ENCODE measurements at places on chromosomes 16 and 17.

DNA sequence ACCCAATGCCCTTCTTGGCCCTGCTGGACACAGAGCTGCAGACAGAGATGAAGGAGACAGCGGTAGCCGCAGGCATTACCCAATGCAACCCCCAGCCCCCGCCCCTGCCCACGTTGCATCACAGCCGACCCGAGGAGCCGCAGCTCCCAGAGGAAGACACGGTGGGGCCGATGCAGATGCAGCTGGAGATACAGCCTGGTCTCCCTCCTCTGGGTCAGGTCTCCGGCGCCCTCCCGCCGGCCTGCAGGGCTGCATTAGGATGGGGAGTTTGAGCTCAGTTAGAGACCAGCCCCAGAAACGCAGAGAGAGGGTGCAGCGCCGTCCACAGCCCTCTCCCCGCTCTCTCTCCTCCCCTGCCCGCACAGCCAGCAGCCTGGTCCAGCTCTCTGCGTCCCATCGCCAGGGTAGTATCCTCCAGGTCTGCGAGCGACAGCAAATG, 19.4 kb upstream of the UBE2I start:
- no peak for DNase-seq

DNA sequence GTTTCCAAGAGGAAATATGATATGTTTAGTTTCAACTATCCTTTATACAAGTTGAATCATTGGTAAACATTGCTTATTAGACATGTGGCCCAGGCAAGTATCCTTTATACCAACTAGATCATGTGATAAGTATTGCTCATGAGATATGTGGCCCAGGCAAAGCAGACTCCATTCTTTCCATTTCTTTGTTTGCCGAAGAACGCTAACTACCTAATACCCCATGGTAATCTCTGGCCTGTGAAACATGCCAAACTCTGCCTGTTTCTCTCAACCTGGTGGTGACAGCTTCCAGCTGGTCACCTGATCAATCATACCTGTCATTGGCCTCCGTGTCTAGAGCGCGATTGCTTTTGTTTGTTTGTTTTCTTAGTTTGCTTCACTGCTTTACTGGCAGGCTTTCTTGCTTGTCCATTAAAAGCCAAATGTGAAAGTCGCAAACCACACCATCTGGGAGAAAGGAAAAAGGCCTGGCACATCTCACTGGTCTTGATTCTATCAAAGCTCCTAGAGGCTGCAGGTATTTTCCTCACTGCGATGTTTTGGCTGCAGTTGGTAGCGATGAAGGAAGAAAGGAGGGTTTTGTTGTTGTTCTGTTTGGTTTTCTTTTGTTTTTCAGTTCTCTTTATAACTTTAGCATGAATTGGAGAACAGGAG, 686.2 kb downstream of the KCNJ2 start:
- peak; percentile 41 for DNase-seq

DNA sequence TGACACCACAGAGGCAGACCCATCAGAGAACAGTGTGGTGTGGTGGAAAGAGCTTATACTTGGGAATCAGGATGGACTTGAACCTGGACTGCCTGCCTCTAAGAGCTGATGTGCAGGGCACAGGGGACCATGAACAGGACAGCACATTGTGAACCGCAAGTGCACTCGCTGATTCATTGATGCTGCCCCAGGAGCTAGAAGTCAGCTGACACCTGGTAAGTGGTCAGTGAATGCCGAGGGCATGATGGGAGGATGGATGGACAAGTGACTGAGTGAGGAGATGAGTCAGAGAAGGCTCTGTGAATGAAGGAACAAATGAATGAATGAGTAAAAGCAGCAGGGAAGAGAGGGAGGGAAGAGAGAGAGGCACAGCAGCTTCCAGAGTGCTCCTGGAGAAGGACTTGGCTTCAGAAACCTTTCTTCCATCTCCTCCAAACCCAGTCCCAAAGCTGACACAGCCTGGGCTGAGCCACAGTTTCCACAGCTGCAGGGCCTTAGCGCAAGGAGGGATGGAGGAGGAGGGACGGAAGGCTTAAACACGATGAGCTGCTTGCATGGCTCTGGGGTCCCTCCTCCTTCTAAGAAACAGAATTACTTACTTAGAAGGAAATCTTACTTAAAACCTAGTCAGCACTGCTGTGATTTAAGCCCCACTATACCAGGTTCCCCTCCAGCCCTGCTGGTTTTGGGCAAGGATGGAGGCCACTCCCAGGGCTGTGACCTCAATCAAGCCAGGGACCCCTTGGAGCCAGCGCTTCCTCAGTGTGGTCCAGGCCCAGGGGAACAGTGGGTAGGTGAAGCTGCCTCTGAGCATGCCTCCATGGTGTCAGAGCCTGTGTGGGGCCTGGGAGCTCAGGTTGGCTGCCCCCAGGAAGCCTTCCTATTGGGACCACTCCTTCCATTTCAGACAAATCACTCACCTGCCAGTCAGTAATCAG, 184.6 kb downstream of the TMEM132E start:
- no peak for DNase-seq

- no peak for DNase-seq
Observed at GRCh38 chr17:73635101-73635817, 9.0 kb downstream of the SDK2 start.

- no peak for DNase-seq
Observed at GRCh38 chr17:8123695-8124349, at the start of gene HES7. HES7 (minus strand) TSS chr17:8124106; CDS start chr17:8124084, 22 bp downstream.

GRCh38 chr17:76050538-76051467, 21.5 kb downstream of the SRP68 start:
- no peak for DNase-seq

DNA sequence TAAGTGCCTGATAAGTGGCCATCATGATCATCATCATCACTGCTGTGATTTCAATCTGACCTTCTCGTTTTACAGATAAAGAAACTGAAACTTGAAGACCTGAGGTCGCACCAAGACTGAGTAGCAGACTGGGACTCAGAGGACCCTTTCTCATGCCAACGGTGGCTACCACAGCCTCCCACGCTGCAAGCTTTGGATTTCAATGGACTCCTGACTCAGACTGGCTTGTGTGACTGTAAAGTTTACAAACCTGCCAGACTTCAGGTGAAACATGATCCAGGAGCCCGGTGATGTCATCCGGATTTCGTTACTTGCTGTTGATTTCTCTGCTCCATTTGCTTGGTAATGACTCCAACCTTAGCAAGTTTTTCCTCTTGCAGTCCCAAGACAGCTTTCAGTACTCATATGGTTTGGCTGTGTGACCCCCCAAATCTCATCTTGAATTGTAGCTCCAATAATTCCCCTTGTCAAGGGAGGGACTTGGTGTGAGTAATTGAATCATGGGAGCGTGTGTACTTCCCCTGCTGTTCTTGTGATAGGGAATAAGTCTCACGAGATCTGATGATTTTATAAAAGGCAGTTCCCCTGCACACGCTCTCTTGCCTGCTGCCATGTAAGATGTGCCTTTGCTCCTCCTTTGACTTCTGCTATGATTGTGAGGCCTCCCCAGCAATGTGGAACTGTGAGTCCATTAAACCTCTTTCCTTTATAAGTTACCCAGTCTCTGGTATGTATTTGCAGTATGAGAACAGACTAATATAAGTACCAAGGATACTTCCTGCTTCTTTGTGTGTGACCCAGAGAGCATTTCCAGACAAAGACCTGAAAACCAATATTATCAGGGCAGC, 26.7 kb upstream of the IRX6 start:
- no peak for DNase-seq

GRCh38 chr17:9021158-9021991, at the start of gene NTN1:
NTN1 (plus strand) TSS chr17:9021510; CDS start chr17:9022374, 864 bp downstream.
- DNase-seq, result peak; percentile 65

- DNase-seq, result no peak
Observed at GRCh38 chr16:26768385-26769010, 298.2 kb upstream of the C16orf82 start.

DNA sequence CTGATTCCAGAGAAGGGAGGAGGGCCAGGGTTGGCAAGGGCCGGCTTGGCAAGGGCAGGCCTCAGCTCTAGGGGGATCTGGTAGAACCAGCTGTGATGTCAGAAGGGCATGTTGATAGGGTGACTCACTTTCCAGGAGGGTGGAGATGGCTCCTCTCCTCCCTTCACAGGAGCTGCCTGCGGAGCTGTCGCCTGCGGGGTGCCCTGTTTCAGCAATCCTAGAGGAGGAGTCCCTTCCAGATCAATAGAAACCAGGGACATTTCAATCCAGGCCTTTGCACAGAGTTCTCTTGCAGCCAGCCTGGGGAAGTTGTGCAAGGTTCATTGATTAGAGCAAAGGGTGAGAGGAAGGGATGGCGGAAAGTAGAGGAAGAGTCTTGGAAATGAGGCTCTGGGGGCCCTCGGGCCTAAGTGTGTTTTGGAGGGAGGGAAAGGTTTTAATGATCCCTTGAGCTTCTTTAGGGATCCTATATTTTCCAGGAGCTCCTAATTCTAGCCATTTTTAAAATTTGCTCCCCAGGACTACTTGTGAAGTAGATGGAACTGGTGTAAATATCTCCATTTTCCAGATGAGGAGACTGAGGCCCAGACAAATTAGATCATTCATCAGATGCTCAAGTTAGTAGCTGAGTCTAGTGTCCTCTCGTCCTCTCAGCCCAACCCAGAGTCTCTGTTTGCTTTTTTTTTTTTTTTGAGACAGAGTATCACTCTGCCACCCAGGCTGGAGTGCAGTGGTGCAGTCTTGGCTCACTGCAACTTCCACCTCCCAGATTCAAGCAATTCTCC, 24.8 kb upstream of the CSNK2A2 start:
- DNase-seq, result peak; percentile 33

DNA sequence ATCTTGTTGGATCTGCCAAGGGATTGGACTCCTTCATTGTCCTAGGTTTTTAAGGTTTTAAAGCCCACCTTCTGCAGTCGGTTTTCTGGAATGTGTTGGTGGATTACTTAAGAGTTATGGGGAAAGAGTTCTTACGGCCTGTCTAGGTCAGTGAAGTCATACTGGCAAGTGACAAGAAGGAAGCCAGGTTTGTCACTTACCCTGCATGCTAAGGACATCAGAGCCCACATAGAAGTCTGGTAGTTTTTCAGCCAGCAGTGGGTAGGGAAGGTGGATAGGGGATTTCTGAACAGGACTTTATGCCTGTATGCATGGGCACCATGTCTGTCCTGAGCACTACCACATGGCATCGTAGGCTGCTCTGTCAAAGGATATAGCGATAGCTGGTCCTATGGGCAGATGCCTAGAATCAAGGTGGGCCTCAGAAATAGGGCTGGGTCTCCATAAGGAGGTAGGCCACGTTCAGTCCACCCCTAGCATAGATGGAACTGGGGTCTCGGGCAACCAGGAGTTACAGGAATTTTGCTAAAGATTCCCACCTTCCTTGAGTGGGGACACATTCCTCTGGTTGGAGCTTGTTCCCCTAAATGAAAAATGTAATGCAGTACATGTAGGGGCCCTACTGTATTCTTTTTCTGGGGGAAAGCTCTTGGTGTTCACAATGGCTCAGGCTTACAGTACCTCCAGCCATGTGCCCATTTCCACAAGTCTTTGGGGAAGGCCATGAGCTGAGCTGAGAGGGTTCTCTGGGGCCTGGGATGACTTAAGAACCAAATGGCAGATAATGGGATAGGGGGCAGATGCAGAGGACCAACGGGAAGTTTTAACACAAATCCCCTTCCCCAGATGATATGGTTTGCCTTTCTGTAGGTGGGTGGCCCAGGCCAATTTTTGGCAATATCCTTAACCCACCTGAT, 27.5 kb downstream of the TRPV2 start:
- no peak for DNase-seq

DNA sequence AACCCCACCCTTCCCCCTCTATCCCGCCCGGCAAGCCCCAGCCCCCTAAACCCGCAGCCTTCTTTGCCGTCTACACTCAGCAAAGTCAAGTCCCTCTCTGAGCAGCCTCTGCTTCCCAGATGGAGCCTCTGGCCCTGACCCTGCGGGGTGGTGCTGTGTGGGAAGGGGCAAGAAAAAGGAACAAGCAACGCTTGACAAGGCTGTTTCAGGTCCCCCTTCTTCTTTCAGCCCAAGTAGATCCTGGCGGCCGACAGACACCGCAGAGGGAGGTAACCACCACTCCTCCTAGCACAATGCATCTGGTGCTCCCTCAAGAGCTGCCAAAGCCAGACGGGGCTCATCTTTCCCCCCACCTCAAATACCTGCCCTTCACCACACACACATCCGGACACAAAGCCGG, 178.3 kb downstream of the ENGASE start:
- DNase-seq, result no peak

DNA sequence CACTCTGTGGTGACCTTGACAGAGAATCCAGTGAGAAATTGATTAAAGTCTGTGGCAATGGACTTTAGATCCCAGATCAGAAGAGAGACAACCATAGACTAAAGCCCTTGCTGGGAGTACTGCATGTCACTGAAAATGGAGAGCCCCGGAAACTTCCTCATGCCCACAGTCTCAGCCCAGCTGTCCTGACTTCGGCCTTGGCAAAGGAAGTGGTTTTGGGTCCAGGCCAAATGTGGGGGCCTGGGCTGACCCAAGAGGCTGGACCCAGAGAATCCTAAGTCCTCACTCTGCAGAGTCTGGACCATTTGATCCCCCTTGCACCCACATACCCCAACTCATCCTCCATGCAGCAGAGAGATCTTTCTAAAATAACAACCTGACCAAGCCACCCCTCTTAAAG, 4.7 kb upstream of the BEAN1 start:
- no peak for DNase-seq

DNA sequence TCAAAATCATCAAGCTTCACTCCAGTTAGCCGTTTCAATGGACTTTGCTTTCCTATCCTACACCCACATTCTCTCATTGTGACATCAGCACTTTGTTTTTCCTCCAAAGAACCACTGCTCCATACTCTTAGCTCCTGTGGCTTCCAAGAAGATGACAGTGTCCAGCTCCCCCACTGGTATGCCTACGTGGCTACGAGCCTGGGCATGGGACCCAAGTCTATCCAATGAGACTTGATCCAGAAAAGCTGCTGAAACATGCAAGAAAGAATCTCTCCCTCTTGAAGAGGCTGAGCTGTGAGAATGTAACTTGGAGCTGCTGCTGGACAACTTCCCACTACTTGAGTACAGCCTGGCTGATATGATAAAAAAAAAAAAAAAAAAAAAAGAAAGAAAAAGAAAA, 9.4 kb downstream of the TOX3 start:
- no peak for DNase-seq

DNA sequence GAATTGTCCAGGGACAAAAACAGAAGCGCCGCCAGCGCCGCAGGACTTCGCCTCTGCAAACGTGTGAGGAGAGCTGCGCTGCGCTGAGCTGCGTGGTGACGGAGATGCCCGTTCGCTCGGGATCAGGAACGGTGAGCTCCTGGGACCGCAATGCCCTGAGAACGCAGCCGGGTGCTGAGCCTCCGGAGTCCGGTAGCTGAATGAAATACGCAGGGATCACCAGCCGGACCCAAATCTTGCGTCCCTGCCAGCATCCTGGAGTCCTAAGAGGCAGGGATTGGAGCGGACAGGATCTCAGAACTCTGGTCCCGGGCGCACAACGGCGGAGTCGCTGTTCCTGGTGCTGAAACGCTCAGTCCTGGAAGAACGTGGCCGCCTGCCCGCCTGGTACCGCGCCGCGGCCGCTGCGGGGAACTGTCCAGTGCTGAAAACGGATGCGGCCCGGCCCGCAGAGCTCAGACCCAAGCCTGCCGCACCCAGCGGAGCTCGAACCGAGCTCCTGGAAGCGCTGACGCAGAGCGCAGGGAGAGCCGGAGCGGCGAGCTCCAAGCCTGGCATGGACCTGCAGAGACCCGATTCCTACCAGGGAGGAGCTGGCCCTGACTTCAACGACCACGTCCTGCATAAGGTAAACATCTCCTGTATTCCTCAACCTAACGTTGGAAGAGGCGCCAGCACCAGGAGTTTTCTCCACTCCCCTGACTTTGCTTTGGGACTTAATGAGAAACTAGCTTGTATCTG, 41.5 kb downstream of the CD300LF start:
- peak; percentile 76 for DNase-seq

- peak; percentile 63 for DNase-seq
Observed at GRCh38 chr17:39485555-39485954, 24.3 kb downstream of the CDK12 start.

Measured in AG08396 (cell line).